ENCODE measurements at places on chromosomes 16 and 17.

DNA sequence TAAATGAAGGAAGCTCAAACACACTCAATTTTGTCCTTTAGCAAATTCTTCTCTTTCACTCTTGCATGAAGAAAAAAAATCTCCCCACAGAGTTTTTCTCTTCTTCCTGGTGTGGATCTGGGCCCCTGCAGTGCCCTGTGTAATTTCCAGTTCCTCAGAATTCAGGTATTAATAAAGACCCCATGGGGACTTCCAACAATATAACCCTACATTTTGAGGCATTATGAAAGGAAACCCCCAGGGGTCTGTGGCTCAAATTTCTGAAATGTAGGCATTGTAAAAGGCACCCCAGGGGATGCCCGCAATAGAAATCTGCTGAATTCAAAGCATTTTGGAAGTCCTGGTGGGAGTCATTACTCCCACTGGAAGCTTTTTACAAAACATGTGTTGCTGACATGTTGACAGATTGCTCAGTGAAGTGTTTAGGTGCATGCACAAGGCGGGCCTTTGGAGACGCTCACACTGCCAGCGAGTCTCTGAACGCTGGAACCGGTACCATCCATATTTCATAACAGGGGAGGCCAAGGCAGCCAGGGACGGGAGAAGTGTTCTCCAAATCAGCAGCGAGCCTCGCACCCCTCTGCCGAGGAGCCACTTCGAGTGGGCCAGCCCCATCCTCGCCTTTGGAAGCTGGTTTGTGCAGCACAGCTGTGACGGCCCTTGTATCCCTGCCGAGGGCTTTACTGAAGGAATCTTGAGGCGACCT is 154.0 kb downstream of the ZNF423 start:
- no peak for DNase-seq

GRCh38 chr16:78805556-78805955 is 706.1 kb downstream of the WWOX start:
- DNase-seq, result no peak

GRCh38 chr16:71769222-71769621 is 39.4 kb downstream of the AP1G1 start:
- no peak for DNase-seq

GRCh38 chr16:28279006-28279405 is 13.3 kb upstream of the SBK1 start:
- DNase-seq, result peak; percentile 64

DNA sequence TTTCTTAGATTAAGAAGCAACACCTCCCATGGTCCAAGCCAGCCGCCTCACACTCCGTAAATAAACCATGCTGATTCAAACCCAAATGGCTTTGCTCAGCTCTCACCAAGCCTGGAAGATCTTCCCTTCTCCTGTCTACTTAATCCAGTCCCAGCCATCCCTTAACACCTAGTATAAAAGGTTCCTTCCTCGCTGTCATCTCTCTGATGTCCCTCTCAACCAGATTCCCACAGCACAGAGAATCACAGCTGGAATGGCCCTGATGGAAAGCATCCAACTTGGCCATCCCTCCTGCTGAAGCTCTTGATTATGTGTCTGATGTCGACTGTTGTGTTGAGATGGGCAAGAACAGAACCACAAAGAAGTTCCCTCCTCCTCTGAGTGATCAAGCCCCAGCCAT is 50.6 kb upstream of the ADCY9 start:
- no peak for DNase-seq

All from CD4-positive, alpha-beta T cell treated with Interleukin-17A for 4 hours (primary cell).